ENCODE measurements at places on chromosomes 13 and 19.

GRCh38 chr19:917323-918151 is at the start of gene KISS1R:
Gene KISS1R, plus strand, starts transcription at chr19:917333. Its CDS starts 170 bp downstream, at chr19:917503.
- no peak for DNase-seq

- DNase-seq: no peak
These were observed 23.0 kb downstream of the PPP1R37 start for GRCh38 chr19:45115809-45116615.

- DNase-seq: no peak
These were observed 256.4 kb downstream of the IRS2 start for GRCh38 chr13:109529964-109530363.

- DNase-seq: no peak
These were observed 284.9 kb downstream of the KLF12 start for GRCh38 chr13:73849292-73849691.

GRCh38 chr13:98476106-98476505 is 100.8 kb downstream of the STK24 start:
- peak; percentile 64 for DNase-seq

DNA sequence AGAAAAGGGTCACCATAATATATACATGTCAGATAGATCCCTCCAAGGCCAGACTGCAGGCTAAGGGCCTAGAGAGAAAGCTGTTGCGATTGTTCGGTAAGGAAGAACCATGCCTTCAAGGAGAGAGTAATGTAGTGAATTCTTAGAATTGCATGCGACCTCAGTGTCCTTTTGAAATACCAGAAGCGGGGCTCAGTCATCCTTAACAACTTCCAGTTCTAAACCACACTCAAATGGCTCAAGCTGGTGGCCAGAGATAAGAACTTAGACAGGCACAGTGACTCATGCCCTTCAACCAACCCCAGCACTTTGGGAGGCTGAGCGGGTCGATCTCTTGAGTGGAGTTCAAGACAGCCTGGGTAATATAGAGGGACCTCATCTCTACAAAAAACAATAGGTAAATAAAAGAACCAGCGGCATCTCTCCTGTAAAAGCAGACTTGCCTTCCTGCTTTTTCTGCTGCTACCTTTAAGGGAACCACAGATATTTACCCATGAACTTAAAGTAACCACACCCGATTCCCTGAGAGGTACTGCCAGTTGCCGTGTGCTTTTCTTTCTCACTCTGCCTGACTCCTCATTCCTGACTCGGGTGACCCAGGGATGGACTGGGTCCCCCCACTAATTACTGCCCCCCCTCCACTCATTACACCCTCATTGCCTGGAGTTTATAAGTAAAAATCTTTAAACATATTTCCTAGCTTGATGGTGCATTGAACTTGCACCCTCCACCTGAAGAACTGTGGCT is 15.4 kb upstream of the SIGLEC6 start:
- no peak for DNase-seq

DNA sequence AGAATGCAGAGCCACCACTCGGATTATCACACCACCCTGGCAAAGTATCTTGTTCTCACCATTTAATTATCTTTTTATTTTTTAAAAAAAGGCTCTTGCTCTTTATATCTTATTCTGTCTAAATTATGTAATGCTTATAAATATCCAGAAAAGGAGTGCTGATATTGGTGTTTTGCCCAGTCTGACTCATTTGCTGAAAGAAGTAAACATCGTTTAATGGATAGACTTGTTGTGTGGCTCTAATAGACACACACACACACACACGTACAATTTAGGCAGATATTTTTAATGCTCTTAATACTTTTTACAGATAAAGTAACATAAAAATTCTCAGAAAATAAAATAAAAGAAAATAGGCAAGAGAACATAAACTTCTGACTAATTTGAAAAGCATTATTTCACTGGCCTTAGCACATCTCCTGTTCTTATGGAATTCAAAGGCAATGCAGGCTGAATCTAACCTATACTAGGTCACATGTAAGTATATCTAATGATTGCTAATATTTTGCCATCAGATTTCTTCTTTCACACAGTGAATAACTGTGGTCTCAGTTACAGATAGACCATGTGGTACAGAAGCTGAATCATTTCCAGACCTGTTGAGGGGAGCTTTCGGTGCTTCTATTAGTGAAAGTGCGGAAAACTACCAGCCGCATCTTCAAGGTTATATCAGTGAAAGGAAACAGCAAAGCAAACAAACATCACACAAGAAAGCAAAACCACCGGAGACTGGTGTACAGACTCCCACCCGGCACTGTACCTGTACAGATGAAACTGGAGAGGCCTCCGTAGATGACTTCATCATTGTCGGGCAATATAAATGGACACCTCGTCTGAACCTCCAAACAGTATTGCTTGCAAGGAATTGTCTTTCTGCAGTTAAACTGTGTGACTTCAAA is 642.1 kb upstream of the ARGLU1 start:
- no peak for DNase-seq

- peak; percentile 81 for DNase-seq
These were observed 21.9 kb downstream of the CEBPA start for GRCh38 chr19:33280351-33280921.

All from GM12891 (cell line).